Stimulated activated CD4-positive, alpha-beta T cell treated with anti-CD3 and anti-CD28 coated beads, TNF-alpha, amount 100 ng/mL, for 24 hours (primary cell): ENCODE measurements at places on chromosomes 1 and 21.

DNA sequence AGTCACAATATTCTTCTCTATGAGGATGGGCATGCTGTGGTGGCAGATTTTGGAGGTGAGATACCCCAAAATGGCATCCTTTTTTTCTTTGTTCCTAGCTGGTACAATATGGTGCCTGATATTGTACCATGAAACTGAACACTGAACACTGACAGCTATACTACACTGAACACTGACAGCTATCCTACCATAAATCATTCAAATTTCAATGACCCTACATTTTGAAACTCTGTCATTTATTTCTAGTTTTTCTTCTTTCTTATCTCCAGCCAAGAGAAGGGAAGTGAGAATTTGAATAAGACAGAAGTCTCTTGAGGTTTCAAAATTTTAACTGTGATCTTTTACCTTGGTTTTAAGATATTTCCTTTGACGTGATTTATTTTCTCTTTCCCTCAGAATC, 76.3 kb downstream of the LRRC53 start:
- no peak for DNase-seq

- DNase-seq = no peak
Observed at GRCh38 chr1:200819726-200820125, 53.1 kb upstream of the GPR25 start.

- no peak for DNase-seq
Observed at GRCh38 chr1:10561955-10562354, 87.2 kb downstream of the PEX14 start.

DNA sequence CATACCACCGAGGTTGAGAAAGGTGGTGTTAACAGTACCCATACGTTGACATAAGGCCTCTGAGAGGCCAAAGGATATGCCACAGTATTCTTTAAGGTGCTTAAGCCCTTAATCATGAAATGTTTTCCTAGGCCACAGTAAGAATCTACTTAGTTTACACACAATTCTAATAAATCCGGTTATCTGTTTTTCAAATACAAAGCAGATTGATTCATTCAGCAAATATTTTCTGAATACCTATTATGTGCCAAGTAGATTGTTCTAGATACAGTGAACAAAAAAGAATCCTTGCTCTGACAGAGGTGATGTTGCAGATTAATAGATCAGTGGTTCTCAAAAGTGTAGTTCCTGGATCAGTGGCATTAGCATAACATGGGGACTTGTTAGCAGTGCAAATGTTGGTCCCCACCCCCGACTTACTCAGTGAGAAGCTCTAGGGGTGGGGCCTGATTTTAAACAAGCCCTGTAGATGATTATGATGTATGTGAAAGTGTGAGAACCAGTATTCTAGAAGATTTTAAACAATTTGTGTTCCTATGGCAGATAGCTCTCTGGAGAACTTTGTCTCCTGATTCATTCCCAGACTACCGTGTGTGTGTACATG, 61.6 kb downstream of the NFIA start:
- no peak for DNase-seq

DNA sequence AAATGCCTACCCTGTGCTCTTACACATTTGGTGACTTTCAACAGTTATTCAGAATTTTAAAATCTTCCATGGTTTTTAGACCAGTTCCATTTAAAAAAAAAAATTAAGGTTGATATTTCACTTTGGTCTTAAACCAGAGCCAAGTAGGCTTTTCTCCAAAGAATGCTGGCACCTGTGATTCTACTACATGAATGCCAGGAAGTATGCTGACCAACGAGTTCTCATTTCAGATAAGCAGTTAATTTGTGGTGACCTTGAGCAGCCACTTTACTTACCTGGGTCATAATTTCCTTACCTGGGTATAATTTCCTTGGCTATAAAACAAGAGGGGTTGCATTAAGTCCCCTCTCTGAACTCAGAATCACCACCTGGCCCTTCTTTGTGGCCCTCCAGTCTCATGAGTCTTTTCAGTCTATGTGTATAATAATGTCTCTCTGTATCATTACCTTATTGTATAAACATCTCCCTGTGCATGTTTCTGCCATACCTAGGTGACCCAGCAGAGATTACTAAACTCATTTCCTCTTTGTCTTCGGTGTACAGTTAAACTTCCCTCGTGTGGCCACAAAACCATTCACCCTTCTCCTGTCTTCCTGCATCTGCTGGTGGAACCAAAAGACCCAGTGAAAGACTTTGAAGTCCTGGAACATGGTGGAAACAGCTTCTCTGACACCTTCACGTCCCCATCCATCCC, 139.1 kb upstream of the DPT start:
- DNase-seq = no peak

- no peak for DNase-seq
Observed at GRCh38 chr1:209556162-209556690, 27.3 kb upstream of the CAMK1G start.

DNA sequence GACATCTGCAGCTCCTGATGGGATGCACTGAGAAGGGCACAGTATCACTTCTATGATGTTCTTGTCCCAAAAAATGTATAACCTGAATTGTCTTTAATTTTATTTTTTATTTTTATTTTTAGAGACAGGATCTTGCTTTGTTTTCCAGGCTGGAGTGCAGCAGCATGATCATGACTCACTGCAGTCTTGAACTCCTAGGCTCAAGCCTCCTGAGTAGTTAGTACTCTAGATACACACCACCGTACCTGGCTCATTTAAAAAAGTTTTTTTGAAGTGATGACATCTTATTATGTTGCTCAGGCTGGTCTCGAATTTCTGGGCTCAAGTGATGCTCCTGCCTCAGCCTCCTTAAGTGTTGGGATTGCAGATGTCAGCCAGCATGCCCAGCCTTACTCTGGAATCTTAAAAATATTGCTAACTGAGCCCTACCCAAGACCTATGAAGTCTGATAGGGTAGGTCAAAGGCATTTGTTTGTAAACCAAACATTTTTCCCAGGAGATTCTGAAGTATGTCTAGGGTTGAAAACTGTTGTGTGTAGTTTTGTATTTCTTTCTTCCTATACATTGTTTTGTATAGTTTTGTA, 68.9 kb downstream of the ATF6 start:
- no peak for DNase-seq

DNA sequence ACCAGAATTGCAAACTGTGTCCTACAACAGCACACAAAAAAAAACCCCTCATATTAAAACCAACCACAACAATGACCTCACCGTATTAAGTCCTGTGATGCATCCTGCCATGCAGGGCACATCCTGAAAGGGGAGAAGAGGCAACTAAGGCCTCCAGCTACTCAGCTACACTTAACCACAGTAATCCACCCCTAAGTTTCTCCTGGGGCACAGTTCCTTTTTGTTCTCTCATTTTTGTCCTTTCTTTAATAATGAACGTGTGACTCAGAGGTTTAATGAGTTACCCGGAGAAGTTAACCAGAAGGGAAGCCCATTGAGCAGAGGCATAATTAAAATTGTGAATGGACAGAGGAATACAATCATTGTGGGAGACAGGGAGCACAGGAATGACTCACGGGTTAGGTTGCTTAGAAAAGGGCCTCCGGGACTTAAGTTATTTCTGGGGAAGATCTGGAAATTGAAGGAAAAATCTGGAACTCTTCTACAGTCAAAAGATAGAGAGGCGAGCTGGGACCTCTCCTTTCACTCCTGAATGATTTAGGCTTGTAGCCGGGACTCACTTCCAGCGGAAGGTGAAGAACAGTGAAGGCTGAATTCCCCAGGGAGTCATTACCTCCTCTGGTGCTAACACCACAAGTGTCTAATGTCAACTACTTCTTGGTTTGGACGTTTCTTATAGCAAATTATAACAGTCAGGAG, 36.9 kb upstream of the HIVEP3 start:
- DNase-seq = no peak

DNA sequence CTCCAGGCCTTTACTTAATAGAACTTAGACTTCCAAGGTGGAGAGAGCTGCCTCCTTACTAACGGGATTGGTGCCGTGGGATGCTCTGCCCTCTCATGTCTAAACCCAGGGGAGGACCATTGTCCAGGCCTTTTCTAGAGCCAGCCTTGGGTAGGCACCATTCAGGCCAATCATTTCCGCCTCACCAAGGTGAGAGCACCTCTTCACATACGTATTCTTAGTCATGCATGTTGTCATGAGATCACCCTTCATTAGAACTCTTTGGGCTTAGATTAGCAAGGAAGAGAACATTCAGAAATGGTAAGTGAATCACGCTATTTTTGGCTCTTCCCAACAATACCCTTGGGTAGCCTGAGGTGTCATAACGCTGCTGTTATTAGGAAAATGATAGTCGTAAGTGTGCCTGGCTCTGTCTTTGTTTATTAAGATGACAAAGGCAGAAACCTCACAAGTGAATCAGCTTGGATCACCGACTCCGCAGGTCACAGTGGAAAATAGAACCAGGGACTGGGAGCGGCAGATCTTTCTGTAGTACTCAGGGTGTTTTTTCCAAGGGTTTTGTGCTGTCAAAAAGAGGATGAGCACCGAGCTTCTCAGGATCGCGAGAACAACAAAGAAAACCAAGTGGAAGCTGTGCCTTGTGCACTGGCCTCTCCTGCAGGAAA, 55.0 kb downstream of the HUNK start:
- no peak for DNase-seq

- DNase-seq = no peak
Observed at GRCh38 chr21:44854664-44855446, 18.6 kb downstream of the PTTG1IP start.

- DNase-seq = no peak
Observed at GRCh38 chr1:58116284-58116683, 430.2 kb downstream of the OMA1 start.

DNA sequence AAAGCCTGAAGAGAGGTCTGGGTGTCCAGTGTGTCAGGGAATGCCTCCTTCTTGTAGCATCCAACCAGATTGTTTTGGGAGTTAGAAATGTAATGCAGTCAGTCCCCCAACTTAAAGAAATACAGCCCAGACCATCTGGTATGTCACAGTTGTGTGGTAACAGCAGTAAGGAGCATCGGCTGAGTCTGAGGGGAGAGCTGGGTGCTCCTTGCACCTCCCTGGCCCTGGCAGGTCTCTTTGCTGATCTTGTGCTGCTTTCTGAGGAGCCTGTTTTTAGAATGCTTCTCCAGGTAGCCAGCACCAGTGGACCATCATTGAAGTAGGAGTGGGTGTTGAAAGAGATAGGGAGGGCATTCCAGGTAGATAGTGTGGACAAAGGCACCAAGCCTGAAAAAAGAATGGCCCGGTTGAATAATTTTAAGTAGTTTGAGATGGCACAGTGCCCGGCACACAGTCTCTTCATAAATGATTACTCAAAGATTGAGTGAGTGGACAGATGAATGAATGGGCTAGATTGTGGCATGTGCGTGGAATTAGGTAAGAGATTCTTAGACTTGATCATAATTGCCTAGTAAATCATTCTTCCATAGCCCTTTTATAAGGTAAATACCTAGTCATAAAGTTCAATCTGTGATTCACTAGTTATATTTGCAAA, 46.5 kb downstream of the LAMC1 start:
- DNase-seq = no peak

GRCh38 chr1:167373398-167373797, 144.9 kb downstream of the CD247 start:
- no peak for DNase-seq

DNA sequence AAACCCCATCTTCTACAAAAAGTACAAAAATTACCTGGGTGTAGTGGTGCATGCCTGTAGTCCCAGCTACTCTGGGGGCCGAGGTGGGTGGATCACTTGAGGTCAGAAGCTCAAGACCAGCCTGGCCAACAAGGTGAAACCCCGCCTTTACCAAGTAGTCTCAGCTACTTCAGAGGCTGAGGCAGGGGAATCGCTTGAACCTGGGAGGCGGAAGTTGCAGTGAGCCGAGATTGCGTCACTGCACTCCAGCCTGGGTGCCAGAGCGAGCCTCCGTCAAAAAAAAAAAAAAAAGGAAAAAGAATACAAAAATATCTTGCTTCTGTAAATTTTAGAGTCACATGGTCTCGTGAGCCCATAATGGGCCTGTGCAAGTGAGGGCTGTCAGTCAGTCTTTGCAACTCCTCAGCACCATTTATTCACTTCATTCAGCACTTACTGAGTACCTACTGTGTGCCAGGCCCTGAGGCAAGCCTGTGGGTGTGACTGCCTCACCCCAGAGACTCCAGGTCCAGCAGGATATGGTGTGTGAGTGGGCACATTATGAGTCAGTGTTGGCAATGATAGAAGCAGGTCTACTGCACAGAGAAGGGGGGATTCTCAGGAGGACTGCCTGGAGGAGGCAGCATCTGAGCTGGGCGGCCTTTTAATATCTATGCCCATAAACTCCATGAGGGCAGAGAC, 46.8 kb upstream of the TARDBP start:
- no peak for DNase-seq

- DNase-seq = no peak
Observed at GRCh38 chr1:19088717-19089442, 121.2 kb downstream of the UBR4 start.

- DNase-seq = no peak
Observed at GRCh38 chr1:34867415-34867814, 7.9 kb upstream of the SMIM12 start.

- no peak for DNase-seq
Observed at GRCh38 chr1:167061073-167061464, 29.1 kb downstream of the GPA33 start.

- no peak for DNase-seq
Observed at GRCh38 chr21:15006594-15007230, 58.1 kb downstream of the NRIP1 start.

DNA sequence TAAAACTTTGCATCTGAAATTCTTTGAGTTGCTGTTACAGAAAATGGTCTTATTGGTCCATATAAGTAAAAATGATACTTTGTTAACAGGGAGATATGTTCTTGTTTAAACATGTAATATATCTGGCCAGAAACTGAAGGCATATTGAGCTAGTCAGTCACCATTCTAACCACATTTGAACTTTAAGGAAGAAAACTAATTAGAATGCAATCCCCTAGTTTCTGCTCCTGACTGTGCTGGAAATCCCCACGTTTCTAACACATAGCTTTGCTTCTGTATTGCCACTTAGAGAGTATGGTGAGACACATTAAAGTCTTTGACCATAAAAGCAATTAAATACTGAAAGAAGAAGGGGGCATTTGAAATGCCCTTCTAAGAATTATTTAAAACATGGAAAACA, 32.1 kb upstream of the HIVEP3 start:
- no peak for DNase-seq

- no peak for DNase-seq
Observed at GRCh38 chr1:64246294-64246917, 43.0 kb downstream of the UBE2U start.
